ENCODE measurements at places on chromosomes 12 and 14. TPM values are rescaled to one million over a fixed set of nuclear protein-coding genes. Genes with fewer than 3 reads are reported as not detected.

The OVCH1 gene
- not detected for total RNA-seq

The KIF26A gene
- 0.14 TPM for total RNA-seq

The SYT1 gene
- 5.2 TPM for total RNA-seq

The PHC1 gene
- total RNA-seq, result 38.7 TPM

The LRFN5 gene
- total RNA-seq, result 3.6 TPM

The KLRC3 gene
- total RNA-seq, result not detected

The PPP4R4 gene
- total RNA-seq, result 0.43 TPM

The OAS2 gene
- 5.0 TPM for total RNA-seq

The SYNE2 gene
- 13.5 TPM for total RNA-seq

The AJUBA gene
- total RNA-seq, result 91.7 TPM

The ASB8 gene
- 21.2 TPM for total RNA-seq

The AICDA gene
- not detected for total RNA-seq

The ISCU gene
- total RNA-seq, result 72.4 TPM

The EVL gene
- total RNA-seq, result 8.5 TPM

The OSBPL8 gene
- 113 TPM for total RNA-seq

The TBC1D30 gene
- under 0.01 TPM for total RNA-seq

The CFAP73 gene
- not detected for total RNA-seq

The E2F7 gene
- total RNA-seq, result 46.2 TPM

The HAL gene
- not detected for total RNA-seq

The MPHOSPH9 gene
- 28.7 TPM for total RNA-seq

The TRHDE gene
- 6.3 TPM for total RNA-seq

The EGLN3 gene
- total RNA-seq, result under 0.01 TPM

The GLT1D1 gene
- total RNA-seq, result not detected

The RPS6KA5 gene
- 1.0 TPM for total RNA-seq

The LRRC10 gene
- not detected for total RNA-seq

The MFAP5 gene
- total RNA-seq, result 0.86 TPM

The MMP17 gene
- 21.2 TPM for total RNA-seq

The KRT73 gene
- not detected for total RNA-seq

The PPM1H gene
- total RNA-seq, result 0.88 TPM

The GLS2 gene
- total RNA-seq, result not detected

The TEX52 gene
- not detected for total RNA-seq

The GLIPR1L1 gene
- total RNA-seq, result not detected

The SOX5 gene
- 22.5 TPM for total RNA-seq

The KRT1 gene
- not detected for total RNA-seq

The PPP1CC gene
- total RNA-seq, result 70.9 TPM

The DIO3 gene
- not detected for total RNA-seq

The CD9 gene
- 284 TPM for total RNA-seq

The ENDOU gene
- total RNA-seq, result not detected

The SERPINA10 gene
- not detected for total RNA-seq

The PCK2 gene
- total RNA-seq, result 10.3 TPM

The ASCL1 gene
- total RNA-seq, result not detected

The CHST11 gene
- total RNA-seq, result 34.4 TPM

The NKX2-1 gene
- not detected for total RNA-seq

The NYNRIN gene
- total RNA-seq, result 4.2 TPM

The ITGA5 gene
- total RNA-seq, result 790 TPM

The BLTP3B gene
- total RNA-seq, result 46.5 TPM

The ADAM20 gene
- total RNA-seq, result 1.4 TPM

The LIMA1 gene
- total RNA-seq, result 85.1 TPM

The SYNDIG1L gene
- total RNA-seq, result not detected

The CLEC9A gene
- not detected for total RNA-seq
